NCI-H2081 (cell line): ENCODE measurements at places on chromosomes 2 and 18.

- peak; percentile 68 for DNase-seq
Observed at GRCh38 chr2:234293973-234294372, 202.9 kb downstream of the ARL4C start.

GRCh38 chr2:5798084-5798483 lies 105.9 kb downstream of the SOX11 start:
- no peak for DNase-seq

DNA sequence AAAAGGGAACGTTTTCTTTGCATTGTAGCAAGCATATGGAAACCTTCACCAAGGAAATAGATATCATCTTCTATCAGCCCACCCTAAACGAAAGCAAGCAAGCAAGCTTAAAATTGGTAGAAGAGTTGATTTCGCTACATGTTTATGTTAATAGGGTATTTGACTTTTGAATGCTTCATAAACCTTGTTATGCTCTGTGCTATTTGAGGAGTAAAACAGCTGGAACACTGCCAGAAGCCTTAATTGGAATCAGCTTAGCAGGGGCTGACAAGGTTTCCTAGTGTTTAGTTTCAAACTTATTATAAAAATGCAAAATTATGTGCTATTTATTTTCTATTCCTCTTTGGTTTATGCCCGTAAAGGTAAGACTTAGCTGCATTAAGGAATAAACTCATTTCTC lies 70.6 kb upstream of the LINC00305 start:
- no peak for DNase-seq

GRCh38 chr18:58892488-58892887 lies 27.8 kb downstream of the ZNF532 start:
- no peak for DNase-seq

DNA sequence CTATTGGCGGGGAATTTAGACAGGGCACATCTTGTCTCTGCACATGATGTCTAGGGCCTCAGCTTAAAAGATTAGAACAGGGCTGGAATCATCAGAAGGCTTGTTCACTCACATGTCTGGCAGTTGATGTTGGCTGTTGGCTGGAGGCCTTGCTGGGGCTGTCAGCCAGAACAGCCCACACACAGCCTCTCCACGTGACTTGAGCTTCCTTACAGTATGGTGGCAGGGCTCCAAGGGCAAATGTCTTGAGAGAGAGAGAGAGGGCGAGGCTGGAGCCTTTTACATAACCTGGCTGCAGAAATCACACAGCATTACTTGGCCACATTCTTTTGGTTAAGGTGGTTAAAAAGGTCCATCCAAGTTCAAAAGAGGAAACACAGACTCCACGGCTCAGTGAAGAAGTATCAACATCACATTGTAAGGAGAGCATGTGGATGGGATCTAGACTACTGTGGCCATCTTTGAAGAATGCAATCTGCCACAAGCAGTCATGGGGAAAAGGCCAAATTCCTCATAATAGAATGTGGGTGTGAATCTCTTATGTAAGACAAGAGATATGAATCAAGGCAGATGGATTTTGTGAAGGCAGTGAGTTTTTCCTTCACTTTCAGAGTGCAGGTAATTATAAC lies 30.4 kb downstream of the SRSF7 start:
- DNase-seq = no peak

- no peak for DNase-seq
Observed at GRCh38 chr18:67919316-67919715, 402.8 kb upstream of the DSEL start.

DNA sequence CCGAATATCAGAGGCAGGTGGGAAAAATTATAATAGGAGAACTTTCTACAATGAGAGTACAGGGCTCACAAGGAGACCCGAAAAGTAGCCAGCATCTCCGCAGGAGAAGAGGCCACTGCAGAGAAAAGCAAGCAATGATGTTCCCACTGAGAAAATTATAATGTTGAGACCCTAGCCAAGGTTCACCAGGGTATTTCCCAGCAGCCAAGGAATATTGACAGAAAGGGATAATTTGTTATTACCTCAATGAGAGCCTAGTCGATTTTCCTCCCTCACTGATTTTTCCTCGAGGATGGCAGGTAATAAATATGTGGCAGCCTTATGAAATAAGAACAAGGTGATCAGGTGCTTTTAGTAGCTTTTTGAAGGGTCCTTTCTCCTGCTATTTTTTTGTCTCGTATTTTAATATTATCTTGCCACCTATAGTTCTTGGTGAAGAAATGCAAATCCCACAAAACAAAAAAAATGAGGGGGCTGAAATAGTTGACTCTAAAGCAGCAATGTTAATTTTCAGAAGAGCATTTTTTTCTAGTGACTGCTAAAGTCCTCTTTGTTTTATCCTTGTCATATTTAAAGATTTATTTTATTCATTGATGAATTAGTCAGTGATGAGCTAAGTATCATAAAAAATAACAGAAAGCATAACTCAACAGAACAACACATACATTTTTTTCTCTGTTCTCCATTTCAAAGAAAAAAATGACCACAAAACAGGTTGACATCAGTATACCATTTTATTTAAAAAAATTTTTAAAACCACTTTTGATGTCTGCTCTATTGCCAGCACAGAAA lies 215.4 kb downstream of the KCNE4 start:
- peak; percentile 34 for DNase-seq

DNA sequence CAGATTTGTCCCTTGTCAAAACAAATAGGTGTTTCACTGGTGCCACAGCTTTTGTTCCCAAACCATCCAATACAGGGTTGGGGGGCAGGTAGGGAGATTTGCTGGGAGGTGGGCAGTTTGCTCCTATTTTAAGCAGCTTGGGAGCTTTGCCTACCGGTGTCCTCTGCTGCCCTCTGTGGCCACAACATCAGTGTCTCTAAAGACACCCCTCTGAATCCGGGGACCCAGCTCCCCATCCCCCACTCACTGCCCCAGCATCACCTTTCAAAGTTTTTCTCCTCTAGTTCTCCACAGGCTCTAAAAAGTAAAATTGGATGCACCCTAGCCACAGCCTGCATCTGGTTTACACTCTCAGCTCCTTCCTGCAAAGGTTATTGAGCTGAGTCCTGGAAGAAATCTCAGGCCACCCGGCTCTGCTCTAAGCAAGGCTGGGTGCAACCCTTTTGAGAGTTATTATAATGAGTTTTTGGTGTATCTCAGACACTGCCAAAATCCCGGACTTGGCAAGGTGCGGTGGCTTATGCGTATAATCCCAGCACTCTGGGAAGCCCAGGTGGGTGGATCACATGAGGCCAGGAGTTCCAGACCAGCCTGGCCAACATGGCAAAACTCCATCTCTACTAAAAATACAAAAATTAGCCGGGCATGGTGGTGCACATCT lies 2.9 kb upstream of the EPAS1 start:
- peak; percentile 22 for DNase-seq

DNA sequence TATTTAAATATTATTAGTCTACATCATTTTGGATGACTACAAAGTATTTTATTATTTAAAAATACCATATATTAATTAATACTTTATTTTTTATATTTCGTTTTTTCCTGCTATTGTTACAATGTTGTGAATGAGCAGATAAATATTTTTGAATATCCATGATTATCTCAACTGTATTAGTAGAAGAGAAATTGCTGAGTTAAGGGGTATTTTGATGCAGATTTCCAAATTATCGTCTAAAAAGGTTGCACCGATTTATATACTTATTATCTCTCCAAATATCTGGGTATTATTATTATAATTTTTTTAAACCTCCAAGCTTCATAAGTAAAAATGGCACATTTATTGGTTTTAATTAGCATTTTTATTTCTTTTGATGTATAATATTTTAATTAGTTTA lies 8.9 kb upstream of the IL1RL1 start:
- no peak for DNase-seq

DNA sequence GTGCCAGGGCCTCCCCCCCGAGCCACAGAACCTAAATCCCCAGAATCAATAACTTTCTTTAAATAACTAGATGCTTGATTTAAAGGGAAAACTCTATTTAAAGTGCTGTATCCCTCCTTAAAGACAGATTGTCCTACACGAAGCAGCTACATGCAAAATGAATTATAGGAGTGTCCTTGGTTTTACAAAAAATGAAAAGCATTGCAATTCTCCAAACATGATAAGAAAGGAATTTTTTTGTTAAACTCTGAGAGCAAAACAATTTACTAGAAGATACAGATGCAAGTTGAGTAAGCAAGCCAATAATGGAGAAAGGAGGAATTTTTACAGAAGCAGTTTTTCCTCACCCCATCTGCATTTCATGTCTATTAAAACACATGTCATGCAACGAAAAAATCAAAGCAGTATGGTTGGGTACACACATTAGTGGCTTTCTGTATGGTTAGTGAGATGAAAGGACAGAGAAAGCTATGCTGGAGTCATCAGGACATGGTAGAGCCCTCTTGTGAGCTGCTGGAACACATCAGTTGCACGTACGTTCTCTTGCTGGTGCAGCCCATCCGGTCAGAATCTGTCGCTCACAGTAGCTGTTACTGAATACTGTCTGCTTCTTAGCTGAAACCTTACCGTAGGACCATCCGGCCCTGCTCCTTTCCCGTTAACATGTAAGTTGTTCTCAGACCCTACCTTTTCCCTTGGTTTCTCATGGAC lies 25.9 kb upstream of the STEAP3 start:
- DNase-seq = no peak

DNA sequence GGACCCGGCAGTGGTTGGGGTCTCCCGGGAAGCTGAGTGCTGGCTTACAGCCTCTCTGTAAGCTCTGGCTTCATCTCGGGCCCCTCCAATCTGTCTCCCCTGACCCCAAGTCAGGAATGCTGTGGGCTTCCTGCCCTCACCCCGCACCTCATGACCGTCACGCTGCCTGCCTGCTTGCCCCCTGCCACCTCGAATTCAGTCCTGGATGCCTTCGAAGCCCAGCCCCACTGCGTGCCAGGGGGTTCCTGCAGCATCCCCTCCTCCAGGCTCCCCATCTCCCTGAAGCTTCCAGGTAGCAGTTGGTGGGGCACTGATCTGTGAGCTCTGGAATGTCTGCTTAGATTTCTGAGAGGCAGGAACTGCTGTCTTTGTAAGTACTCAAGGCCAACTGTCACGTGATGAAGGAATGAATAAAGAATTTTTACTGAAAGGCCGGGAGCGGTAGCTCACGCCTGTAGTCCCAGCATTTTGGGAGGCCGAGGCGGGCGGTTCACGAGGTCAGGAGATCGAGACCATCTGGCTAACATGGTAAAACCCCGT lies 6.5 kb downstream of the CLHC1 start:
- DNase-seq = no peak

DNA sequence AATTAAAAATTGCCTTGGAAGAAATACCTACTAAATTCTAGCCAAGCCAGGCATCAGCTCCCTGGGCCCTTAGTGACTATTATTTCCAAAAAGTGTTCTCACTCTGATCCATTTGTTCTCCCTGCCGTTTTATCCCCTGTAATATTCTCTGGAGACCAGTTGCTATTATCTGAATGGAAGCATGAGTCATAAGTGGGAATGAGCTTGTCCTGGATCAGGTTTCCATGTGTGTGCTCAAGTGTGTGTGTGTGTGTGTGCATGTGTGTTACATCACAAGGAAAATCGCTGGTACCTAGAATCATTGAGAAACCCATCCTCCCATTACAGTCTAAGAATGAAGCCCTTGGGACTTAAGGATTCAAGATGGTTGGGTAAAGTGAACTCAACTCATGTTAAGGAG lies 130.3 kb upstream of the CXCR4 start:
- DNase-seq = no peak

DNA sequence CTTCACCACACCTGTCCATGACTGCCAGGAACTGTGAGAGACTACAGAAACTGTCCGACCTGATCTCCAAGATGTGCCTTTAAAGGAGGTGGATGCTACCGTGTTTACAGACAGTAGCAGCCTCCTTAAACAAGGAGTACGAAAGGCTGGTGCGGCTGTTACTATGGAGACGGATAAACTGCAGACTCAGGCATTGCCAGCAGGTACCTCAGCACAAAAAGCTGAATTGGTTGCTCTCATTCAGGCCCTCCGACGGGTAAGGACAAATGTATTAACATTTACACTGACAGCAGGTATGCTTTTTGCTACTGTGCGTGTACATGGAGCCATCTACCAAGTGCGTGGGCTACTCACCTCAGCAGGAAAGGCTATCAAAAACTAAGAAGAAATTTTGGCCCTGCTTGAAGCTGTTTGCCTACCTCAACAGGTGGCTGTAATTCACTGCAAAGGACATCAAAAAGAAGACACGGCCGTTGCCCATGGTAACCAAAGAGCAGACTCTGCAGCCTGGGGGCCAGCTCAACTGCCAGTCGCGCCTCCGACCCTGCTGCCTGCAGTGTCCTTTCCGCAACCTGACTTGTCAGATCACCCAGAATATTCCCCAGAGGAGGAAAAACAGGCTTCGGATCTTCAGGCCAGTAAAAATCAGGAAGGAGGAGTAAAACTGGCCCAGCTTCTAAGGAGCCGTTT lies 30.9 kb downstream of the SKA1 start:
- peak; percentile 49 for DNase-seq

DNA sequence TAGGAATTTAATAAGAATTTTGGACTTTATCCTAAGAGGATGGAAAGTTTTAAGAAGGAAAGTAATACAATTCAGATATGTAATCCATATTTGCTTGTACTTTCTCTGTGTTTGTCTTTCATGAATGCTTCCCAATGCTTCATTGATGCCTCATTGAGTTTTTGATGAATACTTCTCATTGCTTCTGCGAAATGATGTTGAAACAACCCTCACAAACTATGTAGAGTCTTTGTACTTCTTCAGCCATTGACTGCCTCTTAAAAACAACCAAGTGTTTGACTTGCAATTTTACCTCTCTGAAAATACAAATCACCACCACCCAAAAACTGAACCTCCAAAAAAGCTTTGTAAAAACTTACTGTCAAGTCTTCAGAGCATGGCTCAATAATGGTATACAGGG lies 424.1 kb downstream of the ERBB4 start:
- no peak for DNase-seq

- DNase-seq = no peak
Observed at GRCh38 chr18:51867767-51868166, 472.2 kb upstream of the DCC start.

- DNase-seq = no peak
Observed at GRCh38 chr18:2400701-2401196, 170.6 kb downstream of the METTL4 start.

GRCh38 chr2:45614871-45615415 lies 3.9 kb upstream of the SRBD1 start:
- DNase-seq = no peak

DNA sequence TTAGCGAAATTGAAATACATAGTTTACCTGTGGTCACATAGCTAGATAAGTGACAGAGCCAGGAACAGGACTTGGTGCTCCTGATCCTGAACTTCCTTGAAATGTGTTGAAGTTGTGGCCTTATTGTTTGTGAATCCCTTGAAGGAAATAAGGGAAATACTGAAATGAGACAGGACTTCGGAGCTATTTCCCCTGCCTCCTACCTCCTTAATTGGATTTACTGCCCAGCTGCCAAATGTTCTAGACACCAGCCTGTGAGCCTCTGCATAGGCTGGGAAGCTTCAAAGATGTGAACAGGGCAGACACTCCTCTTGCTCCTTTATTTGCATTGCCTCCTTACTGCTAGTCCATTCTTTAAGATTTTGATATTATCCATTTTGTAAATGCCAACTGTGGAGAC lies 135.2 kb downstream of the PRPF40A start:
- DNase-seq = no peak

DNA sequence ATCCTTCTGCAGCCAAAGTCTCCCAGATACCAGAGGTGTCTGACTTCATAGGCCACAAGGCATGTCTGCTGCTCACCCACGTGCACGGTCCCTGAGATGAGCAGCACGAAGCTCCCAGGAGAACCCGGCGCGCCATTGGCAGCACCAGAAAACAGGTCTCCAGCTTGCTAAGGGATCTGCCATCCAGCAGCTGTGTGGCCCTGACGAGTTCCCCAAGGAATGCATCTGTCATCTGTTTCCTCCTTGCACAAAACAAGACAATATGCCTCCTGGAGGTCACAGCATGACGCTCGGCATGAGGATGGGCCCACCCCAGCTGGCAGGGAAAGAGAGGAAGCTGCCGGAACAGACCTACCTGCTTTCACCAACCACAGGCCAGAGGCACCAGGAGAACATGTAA lies 29.2 kb downstream of the HS6ST1 start:
- no peak for DNase-seq
